Activated T-helper 1 cell treated with anti-CD3 and anti-CD28 coated beads, Interleukin-12 subunit alpha, Interleukin-12 subunit beta, Interleukin-2, Interleukin-4 antibody, amounts not matched to agents 30 ng/mL and 10 ng/mL and 1 ng/mL, durations not matched to agents 14 hours and 24 hours and 36 hours (primary cell): ENCODE measurements at places on chromosomes 5 and 9.

DNA sequence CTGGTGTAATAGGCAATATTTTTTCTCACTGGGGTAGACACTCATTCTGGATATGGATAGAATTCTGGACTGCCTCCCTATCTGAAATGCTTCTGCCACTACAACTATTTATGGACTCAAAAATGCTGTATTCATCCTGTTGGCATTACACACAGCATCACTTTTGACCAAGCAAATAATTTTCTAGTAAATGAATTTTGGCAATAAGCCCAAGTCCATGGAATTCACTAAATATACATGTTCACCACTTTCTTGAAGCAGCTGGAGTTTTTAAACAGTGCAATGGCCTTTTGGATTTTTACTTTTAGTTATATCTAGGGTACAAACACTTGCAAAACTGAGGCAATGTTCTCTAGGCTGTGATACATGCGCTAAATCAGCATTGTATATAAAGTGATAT, 724.9 kb upstream of the EDIL3 start:
- DNase-seq, result no peak

- no peak for DNase-seq
Observed at GRCh38 chr9:100865648-100866047, 162.9 kb upstream of the PLPPR1 start.

DNA sequence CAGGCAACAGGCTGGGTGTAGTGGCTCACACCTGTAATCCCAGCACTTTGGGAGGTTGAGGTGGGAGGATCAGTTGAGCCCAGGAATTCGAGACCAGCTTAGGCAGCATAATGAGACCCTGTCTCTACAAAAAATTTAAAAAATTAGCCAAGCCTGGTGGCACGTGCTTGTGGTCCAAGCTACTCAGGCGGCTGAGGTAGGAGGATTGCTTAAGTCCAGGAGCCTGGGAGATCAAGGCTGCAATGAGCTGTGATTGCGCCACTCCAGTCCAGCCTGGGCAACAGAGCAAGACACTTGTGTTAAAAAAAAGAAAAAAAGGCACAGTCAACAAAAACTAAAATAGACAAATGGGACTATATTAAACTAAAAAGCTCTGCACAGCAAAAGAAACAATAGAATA, 29.3 kb downstream of the ATP6V0E1 start:
- no peak for DNase-seq

GRCh38 chr9:27282269-27282668, 14.7 kb downstream of the EQTN start:
- DNase-seq, result no peak

DNA sequence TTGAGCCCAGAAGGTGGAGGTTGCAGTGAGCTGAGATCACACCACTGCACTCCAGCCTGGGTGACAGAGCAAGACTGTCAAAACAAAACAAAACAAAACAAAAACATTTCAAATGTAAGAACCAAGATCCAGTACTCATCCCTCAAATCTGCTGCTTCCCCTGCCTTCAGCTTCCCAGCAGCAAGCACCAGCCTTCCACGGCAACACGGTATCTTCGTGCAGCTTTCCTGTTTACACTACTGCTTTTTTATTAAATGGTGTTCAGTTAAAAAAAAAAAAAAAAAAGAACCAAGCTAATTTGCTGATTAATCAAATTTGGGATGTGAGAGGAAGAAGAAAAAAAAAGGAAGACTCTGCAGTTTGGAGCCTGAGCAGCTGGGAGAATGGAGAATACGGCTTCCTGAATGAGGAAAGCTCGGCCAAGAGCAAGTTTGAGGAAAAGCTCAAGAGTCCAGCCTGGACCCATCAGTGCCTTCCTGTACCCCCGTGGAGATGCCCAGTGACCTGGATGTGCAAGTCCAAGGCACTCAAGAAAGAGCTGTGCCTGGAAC, 28.0 kb upstream of the SLC2A8 start:
- DNase-seq, result no peak

DNA sequence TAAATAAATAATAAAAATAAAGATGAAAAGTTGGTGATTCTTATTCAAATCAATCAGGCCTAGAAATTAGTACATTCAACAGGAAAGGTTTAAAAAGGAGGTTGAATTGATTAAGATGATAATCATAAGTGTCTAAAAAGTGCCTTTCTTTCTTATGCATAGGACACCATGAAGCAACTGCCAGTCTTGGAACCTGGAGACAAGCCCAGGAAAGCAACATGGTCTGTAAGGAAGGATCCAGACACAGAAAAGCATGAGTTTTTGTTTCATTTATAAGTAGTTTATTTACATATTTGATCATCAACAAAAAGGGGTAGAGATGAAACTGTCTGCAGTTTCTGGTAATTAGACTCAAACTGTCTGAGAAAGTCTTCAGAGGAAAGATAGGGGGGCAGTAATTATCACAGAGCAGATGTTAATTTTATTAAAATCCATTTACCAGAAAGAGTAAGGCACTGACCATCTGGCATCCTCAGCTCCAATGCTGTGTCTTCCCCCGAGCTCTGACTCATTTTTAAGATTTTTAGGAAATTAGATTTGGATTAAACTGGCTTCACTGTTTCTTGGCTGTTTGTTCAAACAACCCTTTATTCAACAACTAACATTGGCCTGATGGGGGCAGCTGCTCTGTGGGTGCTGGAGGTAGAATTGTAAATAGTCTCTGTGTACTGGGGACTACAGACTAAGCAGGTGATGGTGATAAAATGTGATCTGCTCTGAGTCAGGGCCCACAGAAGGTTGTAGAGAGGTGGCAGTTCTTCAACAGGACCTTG, 2.7 kb downstream of the RABEPK start:
- DNase-seq, result no peak

- no peak for DNase-seq
Observed at GRCh38 chr9:16236882-16237281, 633.6 kb downstream of the BNC2 start.

GRCh38 chr9:125332527-125332926, 70.9 kb downstream of the GAPVD1 start:
- DNase-seq, result no peak

DNA sequence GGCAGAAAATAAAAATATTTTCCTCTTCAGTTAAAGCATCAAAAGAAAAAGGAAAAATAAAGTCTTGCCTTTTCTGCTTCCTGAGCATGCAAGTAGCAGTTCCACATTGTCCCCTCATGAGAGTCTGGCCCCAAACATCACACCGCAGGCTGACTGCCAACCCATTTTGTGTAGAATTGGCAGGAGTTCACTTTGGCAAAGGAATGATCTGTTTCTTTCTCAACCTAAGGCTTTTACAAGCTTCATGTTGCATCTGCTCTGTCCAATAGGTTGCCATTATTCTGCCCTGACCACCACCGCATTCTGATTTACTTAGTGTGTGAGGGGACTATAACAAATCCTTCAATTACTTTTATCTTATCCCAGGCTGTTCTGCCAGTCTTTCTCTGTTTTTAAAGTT, 249.5 kb downstream of the ISL1 start:
- no peak for DNase-seq

- DNase-seq, result no peak
Observed at GRCh38 chr5:179852993-179853547, 5.5 kb downstream of the MRNIP start.

GRCh38 chr9:129428864-129429577, 191.9 kb downstream of the C9orf50 start:
- no peak for DNase-seq

DNA sequence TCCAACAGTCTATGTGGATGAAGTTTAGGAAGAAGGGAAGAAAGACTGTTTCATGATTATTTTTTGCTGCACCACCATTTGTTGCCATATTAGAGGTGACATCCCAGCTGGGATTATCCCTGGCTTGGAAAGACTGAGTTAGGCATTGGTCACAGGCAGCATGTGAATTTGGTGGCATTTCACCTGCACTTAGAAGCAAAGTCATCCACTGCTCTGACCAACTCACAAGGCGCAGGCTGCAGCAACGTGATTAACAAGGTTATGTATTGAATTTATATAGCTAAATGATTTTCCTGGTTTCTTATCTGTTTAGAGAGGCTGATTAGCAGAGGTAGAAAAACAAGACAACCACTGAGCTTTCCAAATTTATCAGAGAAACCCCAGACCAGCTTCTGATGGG, 2.7 kb downstream of the FYB1 start:
- no peak for DNase-seq

DNA sequence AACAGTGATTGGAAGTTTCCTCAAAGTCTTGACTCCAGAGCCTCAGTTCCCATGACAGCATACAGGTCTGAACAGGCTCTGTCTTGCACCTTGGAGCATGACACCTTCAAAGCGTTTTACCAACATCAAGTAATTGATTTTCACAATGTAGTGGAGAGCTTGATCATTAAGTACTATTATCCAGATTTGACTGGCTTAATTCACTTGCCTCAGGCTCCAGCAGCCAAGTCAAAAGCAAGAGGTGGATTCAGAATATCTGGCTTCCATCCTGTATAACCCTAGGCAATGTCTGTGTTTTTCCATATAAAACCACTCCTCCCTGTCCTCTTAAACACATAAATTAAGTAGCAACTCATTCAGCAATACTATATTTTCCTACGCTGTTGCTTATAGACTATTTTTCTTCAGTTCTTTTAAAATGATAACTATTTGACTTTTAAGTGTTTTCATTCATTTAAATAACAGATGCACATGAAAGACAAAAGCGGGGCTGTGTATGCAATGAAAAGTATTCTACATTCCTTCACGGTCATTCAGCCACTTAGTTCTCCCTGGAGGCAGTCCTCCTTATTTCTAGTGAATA, 150.8 kb upstream of the RANBP3L start:
- DNase-seq, result no peak

GRCh38 chr9:27340285-27340674, 43.3 kb upstream of the EQTN start:
- no peak for DNase-seq

GRCh38 chr5:76082772-76083554, at the start of gene SV2C:
SV2C (plus strand) TSS chr5:76083383; CDS start chr5:76131751, 48,368 bp downstream.
- DNase-seq, result no peak

DNA sequence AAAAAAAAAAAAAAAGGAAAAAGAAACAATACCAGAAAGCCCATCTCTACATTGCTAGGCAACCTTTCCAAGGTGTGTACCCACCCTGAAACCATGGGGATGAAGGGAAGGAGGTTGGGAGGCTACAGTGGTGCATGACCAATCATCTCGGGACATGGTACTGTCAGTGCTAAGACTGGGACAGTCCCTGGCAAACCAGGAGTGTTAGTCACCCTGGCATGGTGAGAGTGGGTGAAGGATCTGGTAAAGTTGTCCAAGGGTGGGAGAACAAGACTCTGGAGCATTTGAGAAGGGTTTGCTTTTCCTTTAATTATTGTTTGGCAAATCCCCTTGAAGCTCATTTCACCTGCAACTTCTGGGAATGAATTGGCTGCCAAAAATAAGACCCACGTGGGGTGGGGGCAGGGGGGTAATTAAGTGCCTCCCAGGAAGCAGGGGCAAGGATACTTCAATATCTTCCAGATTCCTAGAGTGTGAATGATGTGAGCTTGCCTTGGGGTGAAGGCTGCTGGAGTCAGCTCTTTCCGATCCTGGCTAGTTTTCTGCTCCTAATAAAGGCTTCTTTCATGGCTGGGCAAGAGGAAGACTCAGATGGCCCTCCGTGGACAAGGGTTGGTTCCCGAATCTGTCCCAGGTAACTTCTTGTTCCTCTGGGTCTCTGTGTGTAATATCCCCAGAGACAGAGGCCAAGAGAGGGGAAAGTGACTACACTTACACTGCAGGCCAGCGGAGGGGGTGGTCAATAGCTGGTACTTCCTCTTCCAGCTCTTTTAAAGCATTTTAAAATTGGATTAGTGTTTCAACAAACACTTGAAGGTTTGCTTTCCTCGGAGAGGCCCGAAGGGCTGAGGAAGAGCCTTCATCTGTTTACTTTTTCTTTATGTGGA, 61.6 kb upstream of the SPRY4 start:
- no peak for DNase-seq

- no peak for DNase-seq
Observed at GRCh38 chr9:136554870-136555269, 9.0 kb upstream of the NOTCH1 start.

- DNase-seq, result no peak
Observed at GRCh38 chr5:177356746-177357145, 978 bp upstream of the RGS14 start.

- DNase-seq, result no peak
Observed at GRCh38 chr5:138243794-138244193, 30.6 kb downstream of the GFRA3 start.

DNA sequence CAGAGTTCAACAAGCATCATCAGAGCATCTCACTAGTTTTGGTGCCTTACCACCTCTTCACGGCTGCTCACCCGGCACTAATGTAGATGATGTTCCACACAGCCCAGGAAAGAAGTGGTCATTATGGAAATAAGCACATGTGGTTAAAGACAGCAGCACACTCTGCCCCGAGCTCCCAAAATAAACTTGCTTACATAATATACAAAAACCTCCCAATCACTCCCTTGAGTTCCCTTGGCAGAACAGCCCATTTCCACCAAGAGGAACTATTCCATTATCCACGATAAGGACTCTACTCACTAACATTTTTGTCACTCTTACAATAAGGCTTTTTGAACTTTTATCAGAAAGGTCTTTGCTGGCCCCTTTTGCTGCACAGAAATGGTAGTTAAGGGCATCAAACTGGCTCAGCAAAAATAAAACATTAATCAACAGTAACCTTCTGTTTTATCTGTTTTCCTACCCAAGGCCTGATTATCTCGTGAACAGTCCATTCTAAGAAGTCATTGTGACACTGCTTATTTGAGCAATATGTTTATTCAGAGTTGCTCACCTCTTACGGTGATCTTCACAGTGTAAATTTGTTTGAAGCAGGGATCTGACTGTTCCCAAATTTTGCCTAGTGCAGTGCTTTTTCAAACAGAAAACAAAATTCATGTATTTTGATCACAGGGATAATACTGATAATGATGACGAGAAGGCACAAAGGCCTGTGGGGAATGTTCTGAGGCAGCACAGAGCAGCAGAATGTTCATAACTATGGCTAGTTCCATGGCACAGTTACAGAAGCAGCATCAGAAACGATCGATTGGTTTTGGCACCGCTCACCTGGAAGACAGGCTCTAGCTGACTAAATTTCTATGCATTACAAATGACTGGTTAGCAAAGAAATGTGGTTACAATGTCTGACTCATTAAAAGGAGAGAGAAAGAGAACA, 399.8 kb upstream of the PIK3R1 start:
- no peak for DNase-seq

DNA sequence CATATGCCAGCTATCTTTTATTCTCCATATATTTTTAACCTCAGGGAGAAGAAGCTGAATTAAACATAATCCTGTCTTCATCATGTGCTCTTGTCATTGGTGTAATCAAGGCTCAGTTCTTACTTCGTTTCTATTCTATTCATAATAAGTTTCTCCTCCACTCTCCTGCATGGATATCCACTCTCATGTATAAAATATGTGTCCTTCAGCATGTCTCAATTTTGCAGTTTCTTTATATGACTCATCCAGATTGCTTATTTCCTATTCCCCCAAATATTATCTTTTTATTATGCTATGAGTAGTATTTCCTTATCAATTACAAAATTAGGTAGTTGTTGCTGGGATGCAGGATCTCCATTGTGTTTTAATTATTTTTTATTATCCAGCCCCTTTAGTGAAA, 643.7 kb upstream of the ACO1 start:
- no peak for DNase-seq
